ENCODE measurements at places on chromosomes 2 and 18.
A peak's percentile ranks its signal among the peaks of the same experiment; 100 is the strongest.

- DNase-seq = no peak
Observed at GRCh38 chr18:69161383-69162028, 239.2 kb upstream of the DOK6 start.

GRCh38 chr2:203798296-203799087 lies 69.1 kb upstream of the CTLA4 start:
- no peak for DNase-seq

GRCh38 chr2:170719810-170720209 lies 4.7 kb downstream of the SP5 start:
- DNase-seq = no peak

GRCh38 chr2:169069833-169070232 lies 470 bp downstream of the DHRS9 start:
- no peak for DNase-seq

- DNase-seq = no peak
Observed at GRCh38 chr2:61543062-61543461, 4.9 kb upstream of the XPO1 start.

GRCh38 chr2:21037671-21038108 lies 6.2 kb downstream of the APOB start:
- no peak for DNase-seq

- DNase-seq = peak; percentile 16
Observed at GRCh38 chr2:241900251-241901017, 30.9 kb downstream of the RTP5 start.

- no peak for DNase-seq
Observed at GRCh38 chr2:230711224-230711623, 1.4 kb upstream of the CAB39 start.

- DNase-seq = no peak
Observed at GRCh38 chr2:85801871-85802270, 48.1 kb downstream of the ATOH8 start.

DNA sequence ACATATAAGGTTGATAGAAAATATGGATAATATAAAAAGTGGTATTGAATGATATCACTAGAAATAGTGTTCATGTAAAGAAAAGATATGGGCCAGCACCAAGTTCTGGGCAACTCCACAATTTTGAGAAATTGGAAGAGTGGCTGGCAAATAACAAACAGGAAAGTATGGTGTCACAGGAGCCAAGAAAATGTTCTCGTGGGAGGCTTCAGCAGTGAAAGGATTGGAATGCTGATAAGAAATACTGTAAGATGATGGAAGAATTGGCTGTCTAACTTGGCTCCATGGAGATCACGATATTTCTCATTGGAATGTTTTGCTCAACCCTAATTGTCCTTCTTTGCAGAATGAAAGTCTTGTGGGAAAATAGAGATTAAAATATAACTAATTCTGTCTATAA lies 856.8 kb downstream of the DPP10 start:
- no peak for DNase-seq

DNA sequence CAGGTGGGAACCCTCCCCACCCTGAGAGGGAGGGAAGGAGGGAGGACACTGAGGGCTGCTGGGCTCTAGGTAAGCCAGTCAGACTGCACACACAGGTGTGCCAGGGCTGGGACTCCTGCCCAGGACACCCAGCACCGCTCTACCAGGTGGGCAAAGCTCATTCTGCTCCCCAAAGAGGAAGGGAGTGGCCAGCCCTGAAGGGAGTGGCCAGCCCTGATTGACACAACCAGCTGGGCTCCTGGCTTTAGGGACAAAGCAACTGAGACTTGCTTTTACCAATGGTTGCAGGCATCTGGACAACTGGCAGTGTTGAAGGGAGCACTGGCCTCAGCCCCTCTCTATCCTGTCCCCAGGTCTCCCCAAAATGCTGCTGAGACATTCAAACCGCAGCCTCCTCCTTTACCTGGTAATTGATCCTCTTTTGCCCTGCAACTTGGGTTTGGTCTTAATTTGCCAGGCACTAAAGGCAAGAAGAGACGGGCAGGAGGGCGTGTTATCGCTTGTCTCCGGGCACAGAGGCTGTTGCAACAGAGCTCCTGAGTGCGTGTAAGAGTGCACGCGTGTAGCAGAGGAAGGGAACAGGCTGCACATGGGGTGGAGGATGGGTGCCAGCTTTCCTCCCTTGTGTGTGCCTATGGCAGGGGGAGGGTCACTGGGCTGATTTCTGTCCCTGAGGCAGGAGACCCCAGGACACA lies 14.5 kb upstream of the FOSL2 start:
- no peak for DNase-seq

DNA sequence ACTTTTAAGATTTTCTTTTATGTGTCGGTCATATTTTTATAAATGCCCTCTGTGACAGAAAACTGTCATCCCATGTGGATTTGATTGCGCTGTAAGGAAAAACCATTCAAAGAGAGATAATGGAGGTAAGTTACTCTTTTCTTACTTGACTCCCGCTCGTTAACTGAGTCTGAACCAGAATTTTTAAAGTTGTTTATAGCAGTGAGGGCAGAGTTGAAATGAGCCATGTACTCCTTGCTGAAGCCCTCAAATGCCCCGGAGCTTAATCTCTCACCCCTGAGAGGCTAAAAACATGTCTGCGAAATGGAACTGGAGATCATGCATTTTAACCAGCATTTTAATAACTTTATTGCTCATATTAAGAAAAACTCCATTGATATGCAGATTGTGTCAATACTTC lies 320.0 kb upstream of the SOX11 start:
- DNase-seq = no peak

GRCh38 chr2:71786291-71787107 lies 333.1 kb downstream of the DYSF start:
- no peak for DNase-seq

DNA sequence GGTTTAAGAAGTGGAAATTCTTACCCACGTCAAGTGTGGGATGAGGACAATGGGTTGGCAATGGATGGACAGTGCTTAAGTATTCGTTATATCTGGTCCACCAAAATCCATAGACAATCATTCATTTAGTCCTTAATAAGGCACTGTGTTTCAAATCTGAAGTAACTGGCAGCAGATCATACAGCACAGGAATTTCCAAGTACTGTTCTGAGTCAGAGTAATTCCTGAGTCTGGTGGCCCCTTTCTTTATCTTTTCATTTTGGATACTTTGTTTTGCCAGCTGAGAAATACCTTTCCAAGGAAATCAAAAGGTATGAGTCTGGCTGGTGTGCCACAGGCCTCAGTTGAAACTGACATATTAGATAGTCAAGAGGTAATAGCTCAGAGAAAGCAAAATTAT lies 31.4 kb upstream of the CCDC102B start:
- no peak for DNase-seq

DNA sequence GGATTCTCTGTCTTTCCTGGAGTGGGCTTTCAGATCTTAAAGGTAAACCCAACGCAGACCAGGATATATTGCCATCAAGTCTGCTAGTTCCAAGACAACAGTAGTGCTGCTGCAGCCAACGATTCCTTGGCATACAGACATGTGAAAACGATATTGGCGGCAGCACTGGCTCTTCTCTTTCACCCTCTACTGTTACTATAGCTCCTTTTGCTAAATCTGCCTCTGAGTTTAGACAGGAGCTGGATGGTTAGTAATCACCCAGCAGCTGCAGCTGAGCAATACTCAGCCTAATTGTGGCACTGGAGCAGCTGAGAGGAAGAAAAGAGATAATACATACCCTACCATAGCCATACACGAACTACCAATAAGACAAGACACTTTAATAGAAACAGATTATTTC lies 4.0 kb downstream of the YES1 start:
- no peak for DNase-seq

Measured in activated CD4-positive, CD25-positive, alpha-beta regulatory T cell treated with anti-CD3 and anti-CD28 coated beads, Interleukin-2, amount 50 U/mL, for 72 hours (primary cell).